ENCODE measurements at places on chromosomes 16 and 17. TPM values are rescaled to one million over a fixed set of nuclear protein-coding genes. Genes with fewer than 3 reads are reported as not detected.

Gene GPATCH8
- 24.9 TPM for total RNA-seq

Gene PTX4
- total RNA-seq: 0.14 TPM

Gene BAIAP3
- 1.8 TPM for total RNA-seq

Gene CLEC3A
- not detected for total RNA-seq

Gene HBZ
- not detected for total RNA-seq

Gene AOC3
- total RNA-seq: 1.1 TPM

Gene SOST
- total RNA-seq: not detected

Gene RBFOX1
- not detected for total RNA-seq

Gene EFTUD2
- total RNA-seq: 143 TPM

Gene TMED6
- total RNA-seq: not detected

Gene SCIMP
- total RNA-seq: not detected

Gene CSH2
- total RNA-seq: not detected

Gene KRTAP4-4
- total RNA-seq: not detected

Gene CDRT15L2
- not detected for total RNA-seq

Gene CTF1
- not detected for total RNA-seq

Gene GPR139
- total RNA-seq: not detected

Gene SLC9A5
- total RNA-seq: 1.7 TPM

Gene SULT1A2
- not detected for total RNA-seq

Gene DNAAF1
- 0.19 TPM for total RNA-seq

Gene CTRB2
- total RNA-seq: not detected

Gene MNT
- total RNA-seq: 22.4 TPM

Gene CDH13
- total RNA-seq: not detected

Gene CPHXL
- total RNA-seq: not detected

Gene OR4D1
- not detected for total RNA-seq

Gene DNASE1L2
- 0.75 TPM for total RNA-seq

Gene TSPAN10
- total RNA-seq: 4.3 TPM

Gene TPSAB1
- total RNA-seq: not detected

Gene GINS3
- 21.6 TPM for total RNA-seq

Gene PPL
- 4.8 TPM for total RNA-seq

Gene TTLL6
- 0.46 TPM for total RNA-seq

Gene ADAD2
- not detected for total RNA-seq

Gene TNFRSF17
- not detected for total RNA-seq

Gene ST6GALNAC1
- total RNA-seq: 0.27 TPM

Gene TMEM204
- total RNA-seq: not detected

Gene CACNG1
- 0.37 TPM for total RNA-seq

Gene SLC38A8
- not detected for total RNA-seq

Gene TMIGD1
- not detected for total RNA-seq

Gene CIBAR2
- not detected for total RNA-seq

Gene GGA3
- total RNA-seq: 32.0 TPM

Gene SLC52A1
- total RNA-seq: 0.70 TPM

Gene SLC16A6
- 0.43 TPM for total RNA-seq

All from A549 treated with ZK216348 at 1 μM for 4 hours (cell line).